H1 (cell line): ENCODE measurements at places on chromosomes 13 and 19. TPM values are rescaled to one million over a fixed set of nuclear protein-coding genes. Genes with fewer than 3 reads are reported as not detected.

The CRB3 gene
- total RNA-seq: 21.1 and 24.6 TPM in 2 replicates

The ODAD3 gene
- total RNA-seq: 1.6 and 2.2 TPM in 2 replicates

The MYH14 gene
- total RNA-seq: 25.7 and 28.6 TPM in 2 replicates

The N4BP2L1 gene
- total RNA-seq: 3.1 and 3.7 TPM in 2 replicates

DNA sequence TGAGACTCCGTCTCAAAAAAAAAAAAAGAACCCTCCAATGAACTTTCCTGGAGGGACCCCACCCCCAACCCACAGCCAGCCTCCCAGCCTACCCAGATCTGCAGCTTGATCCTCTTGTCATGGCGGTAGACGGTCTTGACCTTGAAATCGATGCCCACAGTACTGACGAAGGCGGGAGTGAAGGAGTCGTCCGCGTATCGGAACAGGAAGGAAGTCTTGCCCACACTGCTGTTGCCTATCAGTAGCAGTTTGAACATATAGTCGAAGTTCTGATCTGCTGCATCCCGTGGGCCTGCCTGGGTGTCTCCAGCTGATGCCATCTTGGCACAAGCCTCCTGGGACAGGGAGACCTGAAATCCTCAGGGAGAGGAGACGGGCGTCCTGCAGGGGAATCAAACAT, 2.4 kb downstream of the RAB3D start:
- DNase-seq: no peak

GRCh38 chr13:39641645-39642044, 13.8 kb upstream of the COG6 start:
- DNase-seq: no peak

DNA sequence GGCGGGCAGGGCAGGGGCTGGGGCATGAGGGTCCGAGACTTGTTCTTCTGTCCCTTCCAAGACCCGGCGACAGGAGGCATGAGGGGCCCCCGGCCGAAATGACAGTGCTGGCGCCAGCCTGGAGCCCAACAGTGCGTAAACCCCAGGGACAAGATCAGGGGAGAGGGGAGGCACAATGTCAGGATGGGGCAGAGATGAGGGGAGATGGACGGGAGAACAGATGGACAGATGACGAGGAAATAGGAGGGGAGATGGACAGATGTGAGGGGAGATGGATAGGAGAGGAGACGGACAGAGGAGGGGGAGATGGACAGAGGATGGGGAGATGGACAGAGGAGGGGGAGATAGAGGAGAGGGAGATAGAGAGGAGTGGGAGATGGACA, 518 bp downstream of the FLT3LG start:
- no peak for DNase-seq

DNA sequence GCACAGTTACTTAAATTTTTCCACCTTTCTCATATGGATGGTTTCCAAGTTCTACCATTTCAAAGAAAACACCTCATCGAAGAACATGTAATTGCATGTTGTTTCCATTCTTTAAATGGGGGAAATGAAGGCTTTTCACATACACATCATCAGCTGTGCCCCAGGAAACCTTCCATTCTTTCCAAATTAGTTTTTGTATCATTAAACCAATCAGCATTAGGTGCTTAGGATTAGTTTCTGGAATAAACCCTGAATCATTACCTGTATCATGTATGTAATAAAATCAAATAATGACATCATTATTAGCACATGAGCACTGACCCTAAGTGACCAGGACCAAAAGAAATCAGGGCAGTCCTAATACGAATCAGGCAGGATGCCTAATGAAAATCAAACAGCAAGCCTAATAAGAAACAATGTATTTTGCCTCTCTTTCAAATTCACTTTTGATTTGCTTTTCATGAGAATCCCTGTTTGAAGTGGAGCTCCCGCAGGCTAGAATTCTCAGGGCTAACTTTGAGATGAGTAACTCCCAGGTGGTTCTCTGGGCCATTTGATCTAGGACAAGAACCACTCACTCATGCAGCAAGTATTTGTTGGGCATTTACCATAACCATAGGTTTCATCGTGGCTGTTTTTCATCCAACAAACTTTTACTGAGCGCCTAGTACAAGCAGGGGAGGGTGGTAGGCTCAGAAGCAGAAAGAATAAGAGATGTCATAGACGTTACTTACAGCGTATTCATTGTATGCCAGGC, 89.2 kb downstream of the MZT1 start:
- DNase-seq: peak; percentile 71

DNA sequence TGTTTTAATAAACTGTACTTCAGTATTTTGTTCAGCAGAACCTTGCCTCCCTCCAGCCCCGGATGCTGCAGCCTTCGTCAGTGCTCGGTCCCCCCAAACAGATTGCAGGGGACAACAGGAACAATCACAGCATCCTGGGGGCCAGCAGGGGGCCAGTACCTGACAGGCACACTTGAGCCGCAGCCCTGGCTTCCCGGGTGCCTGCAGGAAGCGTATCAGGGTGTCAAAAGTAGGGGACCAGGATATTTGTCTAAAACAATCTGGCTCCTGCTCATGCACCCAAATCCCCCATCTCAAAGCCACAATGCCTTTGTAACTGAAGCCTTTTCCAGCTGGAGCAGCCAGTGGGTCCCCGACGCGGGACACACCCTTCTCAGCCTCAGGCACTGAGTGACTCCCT, 167.5 kb upstream of the TSHZ3 start:
- DNase-seq: peak; percentile 48

GRCh38 chr13:69545551-69545950, 562.1 kb upstream of the ATXN8OS start:
- no peak for DNase-seq

DNA sequence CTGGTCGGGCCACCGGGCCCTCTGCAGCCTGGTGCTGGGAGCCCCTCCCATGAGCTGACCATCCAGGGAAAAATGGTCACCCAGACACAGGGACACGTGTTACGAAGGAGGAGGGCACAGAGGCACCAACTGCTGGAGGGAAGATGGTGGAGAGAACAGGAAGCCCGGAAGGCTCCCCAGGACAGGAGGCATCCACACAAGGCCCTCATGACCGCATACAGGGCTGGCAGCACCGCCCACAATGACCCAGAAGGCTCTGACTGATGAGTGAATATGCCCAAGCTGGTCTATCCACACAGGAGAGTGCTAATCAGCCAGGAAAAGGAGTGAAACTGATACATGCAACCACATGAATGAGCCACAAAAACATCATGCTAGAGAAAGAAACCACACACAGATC, 14.0 kb upstream of the TMEM86B start:
- no peak for DNase-seq

DNA sequence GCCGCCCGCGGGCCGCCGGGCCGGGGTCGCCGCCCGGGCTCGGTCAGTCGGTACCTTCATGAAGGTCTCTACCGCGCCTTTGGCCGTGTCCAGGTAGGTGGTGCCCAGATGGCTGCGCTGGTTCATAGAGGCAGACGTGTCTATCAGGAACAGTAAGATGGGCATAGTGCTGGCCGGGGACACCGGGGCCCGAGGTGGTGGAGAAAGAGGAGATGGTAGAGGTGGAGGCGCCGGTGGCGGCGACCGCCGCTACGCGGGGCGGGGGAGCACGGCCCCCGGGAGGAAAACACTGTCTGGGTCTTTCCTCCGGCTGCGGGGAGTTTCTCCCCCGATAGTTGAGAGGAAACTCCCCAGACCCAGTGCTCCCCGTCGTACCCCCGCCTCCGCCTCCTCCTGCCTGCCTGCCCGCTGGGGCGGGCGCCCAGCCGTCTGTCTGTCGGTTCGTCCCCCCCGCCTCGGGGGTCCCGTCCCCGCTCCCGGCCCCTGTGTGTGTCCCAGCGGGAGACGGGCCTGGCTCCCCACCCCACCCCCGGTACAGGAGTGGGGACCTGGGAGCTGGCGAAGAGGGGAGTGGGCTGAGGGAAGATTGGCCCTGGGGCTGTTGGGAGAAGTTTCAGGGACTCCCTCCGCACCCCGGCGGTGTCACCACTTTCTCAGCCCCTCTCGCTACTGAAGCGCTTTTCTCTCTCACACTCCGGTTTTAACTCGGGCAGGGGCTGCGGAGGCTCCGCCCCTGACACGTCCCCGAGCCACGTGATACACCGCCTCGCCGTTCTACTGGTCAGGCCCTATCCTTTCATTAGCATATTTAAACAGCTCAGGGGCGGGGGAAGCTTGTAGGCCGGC, at the start of gene INTS6:
INTS6 (minus strand) TSS at position 676 of the 846 bp plus-strand sequence; CDS start at position 165, 511 bp downstream.
- DNase-seq: peak; percentile 98

DNA sequence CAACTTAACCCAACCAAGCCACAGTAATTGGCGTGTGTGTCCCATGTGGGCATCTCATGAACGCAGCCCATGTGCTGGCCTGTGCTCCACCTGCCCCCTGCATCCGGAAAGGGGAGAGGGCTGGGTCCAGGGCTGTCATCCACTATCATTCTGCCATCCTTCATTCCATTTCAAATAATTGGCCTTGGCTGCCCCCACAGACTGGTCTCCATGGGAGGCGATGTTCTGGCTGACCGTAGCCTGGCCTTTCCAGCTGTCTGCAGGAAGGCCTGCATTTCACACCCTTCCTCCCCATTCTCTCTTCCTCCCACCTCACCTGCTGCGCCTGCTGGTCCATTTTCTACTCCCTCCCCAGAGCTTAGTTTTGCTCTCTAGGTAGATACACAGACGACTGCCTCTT, 442.8 kb downstream of the COG6 start:
- no peak for DNase-seq

- no peak for DNase-seq
Observed at GRCh38 chr19:30431591-30431990, 59.4 kb downstream of the ZNF536 start.

- no peak for DNase-seq
Observed at GRCh38 chr13:44232774-44233173, 140.8 kb upstream of the SERP2 start.

DNA sequence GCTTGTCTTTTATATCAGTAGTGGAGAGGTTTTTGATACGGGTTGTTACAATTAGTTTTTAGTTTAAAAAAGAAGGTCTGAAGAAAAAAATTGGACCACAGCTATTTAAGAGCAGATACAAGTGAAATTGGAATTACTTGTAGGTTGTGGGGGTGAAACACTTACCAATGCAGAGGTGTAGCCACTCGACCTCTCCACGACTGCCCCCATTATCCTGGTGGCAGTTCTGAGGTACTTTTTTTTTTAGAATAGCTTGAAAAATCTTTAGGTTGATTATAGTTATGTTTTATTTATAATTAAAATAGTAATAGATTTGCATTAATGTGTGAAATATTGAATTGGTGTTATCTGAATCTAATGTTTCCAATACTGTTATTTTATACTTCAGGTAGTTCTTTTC, 60.7 kb downstream of the PAN3 start:
- DNase-seq: no peak

DNA sequence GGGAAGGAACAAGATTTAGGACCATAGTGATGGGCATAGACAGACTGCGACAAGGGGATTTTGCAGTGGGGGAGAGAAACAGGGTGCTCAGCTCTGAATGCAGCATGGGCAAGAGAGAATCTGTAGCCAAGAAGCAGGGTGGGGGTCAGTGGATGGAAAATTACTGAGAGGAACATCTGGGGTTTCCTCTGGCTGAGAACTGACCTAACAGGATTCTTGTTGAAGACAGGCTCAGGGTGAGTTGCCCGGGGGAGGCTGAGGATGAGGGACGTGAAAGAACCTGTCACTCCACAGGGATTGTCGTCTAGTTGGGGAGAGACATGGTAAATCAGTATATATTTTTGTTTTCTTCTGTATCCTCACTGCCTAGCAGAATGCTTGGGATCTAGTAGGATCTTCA, 118.7 kb upstream of the PEG3 start:
- DNase-seq: no peak
